ENCODE measurements at places on chromosomes 7 and 10.

- DNase-seq, result no peak
These were observed 31.3 kb downstream of the DNAJC9 start for GRCh38 chr10:73215749-73216148.

DNA sequence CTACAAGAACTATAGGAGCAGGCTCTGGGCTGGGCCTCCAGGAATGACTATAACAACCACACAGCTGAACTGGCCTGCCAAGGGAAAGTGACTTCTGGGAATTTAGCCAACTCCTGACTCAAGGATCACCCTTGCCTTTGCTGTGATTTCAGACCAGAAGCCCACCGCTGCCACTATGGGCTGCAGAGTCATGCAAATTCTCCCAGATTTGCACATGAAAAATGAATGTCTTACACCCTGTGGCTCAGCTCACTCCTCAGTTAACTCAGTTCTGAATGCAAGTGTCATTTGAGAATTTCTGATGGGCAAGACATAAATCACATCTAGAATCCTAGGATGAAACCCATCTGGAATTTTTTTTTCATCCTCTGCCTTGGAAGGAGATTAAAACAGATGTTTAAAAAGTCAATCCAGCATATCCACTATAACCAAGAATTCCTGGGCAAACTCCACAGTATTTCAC, 186.5 kb upstream of the BET1 start:
- DNase-seq, result no peak

DNA sequence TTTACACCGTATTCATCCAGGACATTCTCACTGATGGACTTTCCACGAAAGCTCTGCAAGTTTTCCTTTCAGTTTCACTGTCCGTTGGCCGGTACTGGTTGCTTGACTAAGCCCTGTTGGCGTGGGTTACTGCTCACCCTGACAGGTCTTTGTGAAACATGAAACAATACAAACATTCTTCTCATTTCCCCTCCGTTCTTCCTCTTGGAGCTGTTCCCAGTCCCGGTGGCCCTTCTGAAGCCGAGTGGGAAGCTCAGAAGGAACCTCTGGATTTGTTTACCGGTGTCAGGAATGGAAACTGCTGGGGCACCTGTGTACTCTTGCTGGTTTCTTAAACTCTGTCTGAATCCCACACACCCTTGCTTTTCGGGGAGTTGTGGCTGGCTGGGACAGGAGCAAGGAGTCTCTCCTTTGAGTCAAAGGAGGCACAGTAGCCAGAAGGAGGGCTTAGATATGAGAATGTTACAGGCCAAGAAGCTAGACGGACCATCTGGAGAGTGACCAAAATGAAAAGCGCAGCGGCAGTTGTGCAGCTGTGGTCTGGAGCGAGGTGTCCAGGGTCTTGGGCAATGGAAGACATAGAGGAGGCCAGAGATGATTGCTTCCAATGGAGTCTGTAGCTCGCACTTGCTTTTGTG, 45.7 kb downstream of the LYZL2 start:
- DNase-seq, result no peak

DNA sequence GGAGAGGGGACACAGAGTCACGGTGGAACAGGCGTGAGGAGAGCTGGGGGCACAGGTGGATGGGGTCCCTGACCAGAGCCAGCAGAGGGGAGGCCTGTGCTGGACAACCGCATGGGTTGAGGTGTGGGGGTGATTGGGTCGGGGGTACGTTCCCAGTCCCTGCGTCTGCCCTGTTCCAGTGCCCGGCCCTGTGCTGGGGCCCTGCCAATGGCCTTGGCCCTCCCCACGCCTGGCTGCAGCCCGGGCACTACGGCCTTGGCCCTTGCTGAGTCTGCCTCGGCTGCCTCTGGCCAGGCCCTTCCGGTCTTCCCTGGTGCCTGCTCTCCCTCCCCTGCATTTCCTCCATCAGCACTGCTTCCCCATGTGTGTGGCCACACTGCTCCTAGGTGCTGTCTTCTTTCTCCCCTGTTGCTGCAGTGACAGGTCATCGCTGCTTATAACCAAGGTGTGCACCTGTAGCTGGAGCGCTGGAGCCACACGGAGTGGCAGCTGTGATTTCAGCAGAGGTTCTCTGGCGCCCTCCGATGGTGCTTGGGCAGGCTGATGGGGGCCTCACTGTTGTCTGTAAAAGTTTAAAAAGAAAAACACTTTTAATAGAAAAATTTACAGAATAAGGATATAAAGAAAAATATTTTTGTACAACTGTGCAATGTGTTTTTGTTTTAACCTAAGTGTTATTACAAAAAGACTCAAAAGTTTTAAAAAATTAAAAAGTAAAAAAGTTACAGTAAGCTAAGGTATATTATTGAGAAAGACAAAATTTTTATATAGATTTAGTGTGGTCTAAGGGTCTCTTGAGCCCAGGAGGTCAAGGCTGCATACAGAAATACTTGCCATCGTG, 45.2 kb upstream of the BHLHA15 start:
- peak; percentile 21 for DNase-seq

- no peak for DNase-seq
These were observed 129.5 kb downstream of the AHR start for GRCh38 chr7:17427924-17428323.

DNA sequence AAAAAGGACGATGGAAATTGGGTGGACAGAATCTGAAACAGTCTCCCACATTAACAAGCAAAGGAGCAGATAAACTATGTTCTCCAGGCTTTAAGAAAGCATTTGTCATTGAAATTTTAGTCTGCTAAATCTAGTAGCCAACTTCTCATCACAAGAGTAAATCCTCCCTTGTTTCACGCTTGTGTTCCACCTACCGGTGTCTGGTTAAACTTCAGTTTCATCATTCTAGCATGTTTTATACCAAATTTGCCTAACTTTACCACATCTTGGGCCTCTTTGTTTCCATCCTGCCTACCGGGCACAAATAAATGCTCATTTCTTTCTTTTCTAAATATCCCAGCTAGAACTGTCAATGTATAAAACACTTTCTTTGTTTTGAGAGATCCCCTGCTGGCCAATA, 5.8 kb downstream of the LIPA start:
- no peak for DNase-seq

GRCh38 chr7:65338346-65338745, 35.3 kb upstream of the ZNF92 start:
- DNase-seq, result no peak

GRCh38 chr10:113454341-113455061, 98.4 kb upstream of the HABP2 start:
- peak; percentile 17 for DNase-seq
